ENCODE measurements at places on chromosomes 7 and 10.

- no peak for DNase-seq
These were observed 105.3 kb downstream of the PARD3 start for GRCh38 chr10:34709637-34710390.

DNA sequence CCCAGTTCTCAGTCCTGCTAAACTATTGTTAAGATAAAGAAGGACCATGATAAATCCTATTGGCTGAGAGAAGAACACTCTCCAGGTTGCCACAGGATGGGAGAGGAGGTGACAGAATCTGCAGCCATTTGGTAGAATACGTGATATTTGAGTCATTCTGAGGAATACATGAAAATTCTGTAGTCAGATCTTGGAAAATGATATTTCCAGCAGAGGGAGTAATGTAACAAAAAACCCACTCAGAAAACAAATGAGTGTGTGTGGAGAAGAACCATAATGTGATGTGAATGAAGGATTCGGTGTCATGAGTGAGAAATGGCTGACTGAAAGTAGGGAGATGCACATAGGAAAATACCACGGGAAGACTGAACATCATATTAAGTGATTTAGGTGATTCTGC is 128.5 kb upstream of the PFKP start:
- no peak for DNase-seq

- DNase-seq, result no peak
These were observed 203.7 kb downstream of the IPMK start for GRCh38 chr10:58063861-58064480.

GRCh38 chr10:97542169-97543024 is 30.2 kb upstream of the ANKRD2 start:
- DNase-seq, result no peak

- no peak for DNase-seq
These were observed 177.1 kb upstream of the PRKCQ start for GRCh38 chr10:6757158-6757557.

DNA sequence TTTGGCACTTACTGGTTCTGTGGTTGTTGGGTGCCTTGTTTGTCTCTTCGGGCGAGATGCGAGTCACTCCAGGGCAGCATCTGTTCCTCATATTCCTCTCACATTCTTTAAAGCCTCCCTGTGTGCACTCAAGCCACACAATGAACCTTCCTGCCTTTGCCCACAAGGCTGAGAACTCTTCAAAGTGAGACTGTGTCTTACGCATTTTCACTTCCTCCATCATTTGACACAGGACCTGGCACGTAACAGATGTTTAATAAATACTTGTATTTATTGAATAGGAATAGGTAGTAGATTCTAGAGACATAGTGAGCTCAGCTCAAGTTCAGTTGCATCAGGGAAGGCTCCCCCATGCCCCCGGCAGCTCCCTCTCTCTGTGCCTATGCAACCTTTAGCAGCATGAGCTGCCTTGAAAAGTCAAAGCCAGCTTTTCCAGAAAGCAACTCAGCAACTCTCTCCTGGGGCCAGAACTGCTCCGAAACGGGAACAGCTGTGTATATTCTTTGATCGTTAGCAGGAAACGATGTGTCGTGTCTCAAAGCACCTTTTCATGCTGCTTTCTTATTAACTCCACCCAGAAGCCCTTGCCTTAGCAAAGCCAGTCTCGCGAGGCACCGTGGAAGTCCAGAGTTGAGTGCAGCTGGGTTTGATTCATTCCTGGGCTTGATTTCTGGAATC is 97.5 kb downstream of the PFKFB3 start:
- peak; percentile 45 for DNase-seq

DNA sequence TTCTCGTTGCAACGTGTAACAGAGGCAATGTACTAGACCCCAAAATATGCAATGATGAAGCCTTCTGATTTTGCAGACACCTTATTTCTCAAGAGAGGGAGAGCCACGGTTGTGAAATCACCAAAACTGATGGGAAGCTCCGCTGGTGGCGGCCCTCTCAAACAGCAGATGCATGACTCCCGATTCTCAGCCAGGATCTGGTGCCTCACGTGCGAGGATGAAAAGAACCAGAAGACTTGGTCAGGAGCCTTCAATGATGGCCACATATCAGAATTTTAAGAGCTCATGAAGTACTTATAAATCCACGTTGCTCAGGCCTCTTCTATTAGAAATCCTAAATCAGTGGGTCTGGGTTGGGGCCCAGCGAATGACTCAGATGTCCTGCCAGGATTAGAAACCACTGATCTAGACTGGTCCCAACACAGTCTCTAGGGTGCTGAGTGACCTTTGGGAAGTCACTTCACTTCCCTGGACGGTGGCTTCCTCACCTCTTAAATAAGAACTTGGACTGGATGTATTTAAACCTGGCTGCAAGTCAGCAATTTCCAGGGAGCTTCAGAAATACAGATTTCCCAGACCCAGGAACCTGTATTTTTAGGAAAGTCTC is 41.9 kb upstream of the FAM180A start:
- no peak for DNase-seq

DNA sequence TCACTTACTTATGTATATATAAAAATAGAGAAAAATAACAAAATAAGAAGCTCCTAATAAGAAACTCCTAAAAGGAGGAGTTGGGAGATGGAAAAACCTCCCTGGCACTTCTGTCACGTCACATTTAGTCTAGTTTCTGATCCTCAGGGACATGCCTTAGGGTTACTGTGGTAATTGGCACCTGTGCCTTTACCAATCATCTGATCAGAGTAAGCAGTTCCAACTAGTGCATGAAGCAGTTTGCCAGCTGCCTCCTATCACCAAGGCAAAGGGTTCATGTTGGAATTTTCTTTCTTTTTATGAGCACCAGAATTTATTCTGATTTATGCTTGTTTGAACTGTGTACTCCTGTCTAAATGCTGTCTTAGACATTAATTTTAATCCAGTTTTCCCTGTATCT is 49.9 kb downstream of the ARL4A start:
- no peak for DNase-seq

- no peak for DNase-seq
These were observed 88.6 kb upstream of the KCNIP2 start for GRCh38 chr10:101932183-101932582.

DNA sequence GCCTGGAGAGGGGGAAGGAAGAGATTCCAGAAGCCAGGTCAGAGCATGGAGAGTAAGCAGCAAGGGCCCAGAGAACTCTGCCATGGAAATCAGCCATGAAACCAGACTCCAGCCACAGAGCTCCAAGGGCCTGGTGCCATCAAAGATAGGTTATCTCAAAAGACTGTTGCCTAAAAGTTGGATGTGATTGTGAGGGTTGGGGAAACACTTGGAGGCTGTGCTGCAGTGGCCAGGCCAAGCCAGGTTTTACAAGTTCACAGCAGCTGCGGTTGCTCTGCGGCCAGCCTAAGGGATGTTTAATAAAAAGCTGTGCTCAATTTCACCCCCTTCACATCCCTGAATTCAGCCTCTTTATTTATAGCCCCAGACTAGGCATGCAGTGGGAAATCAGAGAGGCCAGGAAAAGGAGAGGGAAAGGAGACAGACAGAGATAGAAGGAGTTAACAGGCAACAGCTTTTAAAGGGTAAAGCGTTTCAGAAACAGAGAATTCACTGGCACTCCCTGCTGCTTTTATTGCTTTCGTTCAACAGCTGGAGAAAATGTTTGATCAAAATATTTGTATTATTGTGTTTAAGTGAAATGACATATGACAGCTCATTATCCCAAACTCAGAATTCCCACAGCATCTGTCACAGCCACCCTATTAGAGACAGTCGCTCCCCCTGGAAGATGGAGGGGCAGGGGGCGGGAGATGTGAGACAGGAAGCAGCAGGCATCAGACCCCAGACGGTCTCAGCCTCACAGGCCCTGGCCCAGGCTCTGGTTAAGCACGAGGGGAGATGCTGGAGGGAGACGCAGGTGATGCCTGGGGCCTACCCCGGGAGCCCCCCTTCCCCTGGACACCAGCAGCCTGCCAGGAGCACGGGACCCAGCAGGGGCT is 140.1 kb downstream of the GLI3 start:
- no peak for DNase-seq

DNA sequence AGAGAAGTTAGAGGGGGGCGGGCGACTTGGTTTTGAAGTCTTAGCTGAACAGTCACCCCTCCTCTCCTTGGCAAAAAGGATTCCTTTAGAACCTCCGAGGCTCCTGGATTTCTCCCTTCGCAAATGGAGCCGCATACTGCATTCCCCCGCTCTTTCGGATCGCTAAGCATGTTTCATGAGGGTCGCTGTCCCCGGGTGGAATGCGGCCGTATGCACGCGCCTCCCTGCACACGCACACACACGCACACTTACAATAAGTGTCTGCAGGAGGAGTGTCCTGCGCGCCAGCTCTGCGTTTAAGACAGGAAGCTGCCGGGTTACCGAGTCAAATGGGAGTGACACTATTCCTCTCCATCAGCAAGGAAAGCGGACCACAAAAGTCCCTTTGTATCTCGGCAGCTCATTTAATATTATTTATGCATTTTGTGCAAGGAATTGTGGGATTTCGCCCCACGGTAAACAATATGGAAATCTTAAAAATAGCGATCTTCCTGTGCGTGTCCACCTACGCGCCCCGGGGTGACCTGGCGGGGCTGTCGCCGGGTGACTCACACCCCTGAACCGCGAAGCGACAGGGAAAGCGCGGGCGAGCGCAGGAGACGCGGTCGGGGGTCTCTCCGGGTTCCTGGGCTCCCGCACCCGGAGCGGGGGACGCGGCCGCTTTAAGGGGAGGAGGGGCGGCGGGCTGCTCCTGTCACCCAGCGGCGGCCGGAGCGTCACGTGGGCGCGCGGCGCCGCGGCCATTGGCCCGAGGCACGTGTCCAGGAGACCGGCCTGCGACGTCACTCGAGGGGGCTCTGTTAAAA is 988 bp upstream of the EN2 start:
- no peak for DNase-seq

DNA sequence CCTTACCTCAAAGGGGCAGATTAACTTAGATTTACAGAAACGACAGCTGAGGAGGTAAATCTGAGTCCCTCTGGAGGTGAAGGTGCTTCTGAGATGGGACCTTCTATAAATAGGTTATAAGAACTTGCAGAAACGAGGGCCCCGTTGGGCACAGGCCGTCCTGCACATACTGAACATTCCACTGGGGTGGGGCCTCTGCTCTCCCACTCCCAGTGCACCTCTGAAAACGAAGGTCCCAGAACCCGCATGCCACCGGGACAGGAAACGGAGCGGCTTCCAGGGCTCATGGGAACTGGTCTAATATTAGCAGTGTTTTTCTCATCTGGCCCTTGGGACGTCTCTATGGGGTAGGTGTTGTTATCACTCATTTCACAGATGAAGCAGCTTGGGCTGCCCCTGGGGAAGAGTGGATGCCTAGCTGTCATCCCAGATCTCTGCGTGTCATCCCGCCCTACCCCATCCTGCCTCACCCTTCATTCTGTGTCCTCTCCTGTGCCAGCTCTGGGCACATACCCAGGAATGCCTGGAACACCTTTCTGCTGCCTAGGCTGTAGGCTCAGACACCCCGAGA is 19.6 kb downstream of the C10orf62 start:
- no peak for DNase-seq

- DNase-seq, result no peak
These were observed 250.0 kb downstream of the CDC14C start for GRCh38 chr7:49174396-49174795.

GRCh38 chr10:5095687-5096086 is 1.5 kb downstream of the AKR1C3 start:
- no peak for DNase-seq

DNA sequence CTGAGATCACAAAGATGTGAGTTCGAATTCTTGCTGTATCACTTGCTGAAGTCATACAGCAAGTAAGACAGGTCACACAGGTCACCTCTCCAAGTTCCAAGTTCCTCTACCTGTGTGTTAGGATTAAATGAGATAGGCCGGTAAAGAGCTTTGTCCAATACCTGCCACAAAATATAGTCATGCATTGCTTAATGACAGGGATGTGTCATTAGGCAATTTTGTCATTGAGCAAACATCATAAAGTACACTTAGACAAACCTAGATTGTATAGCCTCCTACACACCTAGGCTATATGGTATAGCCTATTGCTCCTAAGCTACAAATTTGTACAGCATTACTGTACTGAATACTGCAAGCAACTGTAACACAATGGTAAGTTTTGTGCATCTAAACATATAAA is 469.4 kb downstream of the KCNMA1 start:
- no peak for DNase-seq

GRCh38 chr10:87945984-87946383 is 82.6 kb downstream of the PTEN start:
- DNase-seq, result no peak

DNA sequence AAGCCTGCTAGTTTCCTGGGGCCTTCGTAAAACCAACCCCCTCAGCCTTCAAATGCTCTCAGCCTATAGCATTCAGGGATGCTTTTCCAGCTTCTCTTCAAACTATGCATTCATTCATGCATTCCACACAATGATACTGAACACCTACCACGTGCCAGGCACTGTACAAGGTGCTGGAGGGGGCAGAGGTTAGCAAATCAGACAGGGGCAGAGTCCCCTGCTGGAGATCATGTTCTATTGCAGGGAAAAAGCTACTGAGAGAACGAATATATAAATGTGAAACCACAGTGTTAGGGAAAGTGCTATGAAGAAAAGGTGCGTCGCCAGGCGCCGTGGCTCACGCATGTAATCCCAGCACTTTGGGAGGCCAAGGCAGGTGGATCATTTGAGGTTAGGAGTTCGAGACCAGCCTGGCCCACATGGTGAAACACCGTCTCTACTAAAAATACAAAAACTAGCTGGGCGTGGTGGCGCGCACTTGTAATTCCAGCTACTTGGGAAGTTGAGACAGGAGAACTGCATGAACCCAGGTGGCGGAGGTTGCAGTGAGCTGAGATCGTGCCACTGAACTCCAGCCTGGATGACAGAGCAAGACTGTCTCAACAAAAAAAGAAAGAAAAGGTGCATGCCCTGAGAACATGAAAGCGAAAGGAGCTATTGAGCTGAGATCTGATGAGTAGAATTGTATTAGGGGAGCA is 64.6 kb upstream of the CALN1 start:
- DNase-seq, result no peak

GRCh38 chr7:134667899-134668298 is 21.2 kb downstream of the BPGM start:
- DNase-seq, result no peak

DNA sequence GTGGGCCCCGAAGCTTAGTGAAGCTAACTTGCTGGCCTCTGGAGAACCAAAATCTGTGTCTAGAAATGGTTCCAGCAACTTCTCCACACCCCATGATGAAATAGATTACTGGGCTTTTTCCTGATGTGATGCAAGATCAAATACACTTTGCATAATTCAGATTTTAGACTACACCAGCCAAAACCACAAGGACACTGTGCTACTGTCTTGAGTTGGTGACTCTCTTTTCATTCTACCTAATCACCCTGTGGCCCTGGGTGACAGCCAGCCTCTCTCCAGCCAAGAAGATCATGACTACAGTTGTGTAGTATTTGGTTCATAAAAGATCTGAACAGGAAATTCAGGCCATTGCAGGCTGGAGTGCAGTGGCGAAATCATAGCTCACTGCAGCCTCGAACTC is 22.2 kb downstream of the AZGP1 start:
- no peak for DNase-seq

- DNase-seq, result no peak
These were observed 60.6 kb upstream of the LAMB1 start for GRCh38 chr7:108063520-108063933.

DNA sequence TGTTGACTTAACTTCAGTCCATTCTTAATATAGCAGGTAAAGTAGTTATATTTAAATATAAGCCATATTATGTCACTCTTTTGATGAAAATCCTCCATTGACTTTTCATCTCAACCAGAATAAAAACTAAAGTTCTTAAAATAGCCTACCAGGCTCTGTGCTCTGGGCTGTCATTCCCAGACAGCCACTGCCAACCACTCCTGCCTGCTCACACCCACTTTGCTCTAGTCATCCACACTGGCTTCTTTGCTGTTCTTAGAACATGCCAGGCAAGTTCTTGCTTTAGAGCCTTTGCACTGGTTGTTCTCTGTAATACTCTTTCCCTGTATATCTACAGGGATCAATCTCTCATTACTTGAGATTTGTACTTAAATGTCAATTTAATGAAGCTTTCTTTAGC is 80.6 kb downstream of the ZEB1 start:
- DNase-seq, result no peak
